ENCODE measurements at places on chromosomes 16 and 17. TPM values are rescaled to one million over a fixed set of nuclear protein-coding genes. Genes with fewer than 3 reads are reported as not detected.
A peak's percentile ranks its signal among the peaks of the same experiment; 100 is the strongest.

Gene KRTAP4-4
- not detected for total RNA-seq

Gene KRTAP16-1
- not detected for total RNA-seq

Gene DHRS7C
- not detected for total RNA-seq

Gene CLEC18A
- total RNA-seq: 1.1 TPM

Gene DLX4
- not detected for total RNA-seq

Gene PPP1R1B
- total RNA-seq: 329 TPM

Gene VMP1
- 227 TPM for total RNA-seq

DNA sequence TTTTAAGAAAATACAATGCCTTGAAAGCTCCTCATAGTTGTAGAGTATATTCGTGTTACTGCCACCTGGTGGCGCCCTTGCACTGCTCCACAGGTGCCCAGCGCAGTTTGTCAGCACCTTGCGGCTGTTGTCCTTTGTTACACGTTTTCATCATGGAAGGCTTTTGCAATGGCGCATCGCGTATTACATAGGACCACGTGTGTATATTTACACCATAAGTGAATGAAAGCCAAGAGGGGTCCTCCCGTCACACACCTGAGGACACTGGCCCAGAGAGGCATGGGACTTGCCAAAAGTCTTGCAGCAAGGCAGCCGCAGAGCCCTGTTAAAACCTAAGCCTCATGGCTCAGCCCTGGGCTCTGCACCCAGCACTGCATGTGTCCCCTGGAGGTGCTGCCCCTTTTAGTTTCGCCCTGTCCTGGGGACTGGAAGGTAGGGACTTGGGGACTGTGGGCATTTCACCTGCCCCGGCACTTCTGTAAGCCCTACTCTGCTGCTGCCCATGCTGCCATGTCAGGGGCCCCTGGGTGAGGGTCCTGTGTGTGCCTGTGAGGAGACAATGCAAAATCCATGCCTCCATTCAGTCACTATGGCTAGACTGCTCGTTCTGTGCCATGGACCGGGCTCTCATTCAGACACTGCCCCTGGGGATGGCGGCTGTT, 24.3 kb downstream of the POLR3E start:
- peak; percentile 80 for DNase-seq

- DNase-seq: no peak
Measured at GRCh38 chr17:55576237-55576995, 65.2 kb upstream of the SMIM36 start.

DNA sequence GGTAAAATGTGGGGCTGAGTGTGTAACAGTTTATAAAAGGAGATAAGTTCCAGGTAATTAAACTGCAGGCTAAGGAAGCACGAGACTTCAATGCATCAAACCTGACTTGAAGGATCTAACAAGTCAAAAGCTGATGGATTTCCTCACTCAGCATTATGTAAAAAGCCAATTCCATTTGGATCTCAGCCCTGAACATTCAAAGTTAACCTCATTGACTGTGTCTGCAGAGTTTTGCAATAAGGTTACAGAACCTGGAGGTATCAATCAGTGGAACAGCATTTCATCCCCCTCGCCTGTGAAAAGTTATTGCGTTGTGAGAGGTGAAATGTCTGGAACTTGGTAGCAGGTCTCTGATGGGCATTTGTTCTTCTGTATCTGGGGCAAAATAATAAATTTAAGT, 317.8 kb downstream of the GRIN2A start:
- no peak for DNase-seq

DNA sequence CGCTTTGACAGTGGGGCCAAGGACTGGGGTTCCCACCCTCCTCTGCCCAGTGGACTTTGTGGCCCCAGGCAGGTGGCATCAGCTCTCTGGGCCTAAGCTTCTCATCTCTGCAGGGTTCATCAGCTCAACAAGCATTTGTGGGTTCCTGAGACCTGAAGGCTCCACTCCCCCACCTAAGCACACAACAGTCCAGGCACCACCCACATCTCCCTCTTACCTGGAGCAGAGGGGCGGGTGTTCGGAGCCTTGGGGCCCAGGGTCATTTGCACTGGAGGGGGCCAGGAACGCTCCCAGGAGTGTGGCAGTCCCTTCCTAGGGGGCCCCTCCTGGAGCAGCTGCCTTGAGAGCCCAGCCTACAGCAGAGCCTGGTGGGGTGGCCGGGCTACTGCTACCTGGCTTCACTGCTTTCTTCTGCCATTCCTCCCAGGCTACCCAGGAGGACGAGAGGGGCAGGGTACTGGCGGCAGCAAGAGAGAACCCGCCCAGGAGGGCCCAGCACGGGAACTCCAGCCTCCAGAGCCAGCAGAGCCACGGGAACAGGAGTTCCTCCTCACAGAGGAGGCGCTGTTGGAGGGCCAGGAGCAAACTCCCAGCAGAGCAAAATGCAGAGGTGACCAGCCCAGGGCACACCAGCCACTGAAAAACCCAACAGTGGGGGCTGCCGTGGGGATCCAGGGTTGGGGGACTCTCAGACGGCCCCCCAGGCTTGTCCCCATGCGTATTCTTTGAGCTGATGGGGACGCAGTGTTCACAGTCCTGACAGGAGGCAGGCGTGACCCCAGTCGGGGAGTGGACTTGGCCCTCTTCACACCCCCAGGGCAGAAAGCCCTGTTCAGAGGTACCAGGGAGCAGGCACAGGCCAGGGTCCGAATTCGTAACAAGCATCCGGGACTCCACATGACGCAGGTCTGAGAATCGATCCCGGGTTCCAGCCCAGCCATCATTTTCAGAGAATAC, 35.1 kb upstream of the SLC38A10 start:
- DNase-seq: no peak

GRCh38 chr16:83994087-83994486, 26.0 kb downstream of the NECAB2 start:
- no peak for DNase-seq

DNA sequence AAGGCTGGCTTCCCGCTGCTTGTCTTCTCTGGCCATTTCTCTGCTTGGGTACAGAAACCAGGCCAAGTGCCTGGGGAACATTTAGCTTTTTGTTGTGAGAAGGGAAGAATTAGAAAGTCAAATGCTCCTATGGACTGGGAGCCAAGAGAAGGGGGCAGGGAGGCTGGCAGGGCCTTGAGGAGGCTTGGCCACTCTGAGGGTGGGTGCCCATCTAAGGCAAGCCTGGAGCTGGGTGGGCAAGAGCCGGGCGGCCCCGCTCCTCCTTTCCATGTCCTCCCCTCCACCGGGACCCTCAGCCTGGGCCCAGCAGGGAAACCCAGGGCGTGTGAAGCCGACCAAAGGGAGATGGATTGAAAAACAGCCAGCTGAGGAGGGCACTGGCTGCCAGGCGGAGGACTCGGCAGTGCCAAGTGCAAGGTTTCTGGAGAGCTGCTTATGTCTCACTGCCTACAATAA, 69.4 kb downstream of the NTN1 start:
- DNase-seq: peak; percentile 60

DNA sequence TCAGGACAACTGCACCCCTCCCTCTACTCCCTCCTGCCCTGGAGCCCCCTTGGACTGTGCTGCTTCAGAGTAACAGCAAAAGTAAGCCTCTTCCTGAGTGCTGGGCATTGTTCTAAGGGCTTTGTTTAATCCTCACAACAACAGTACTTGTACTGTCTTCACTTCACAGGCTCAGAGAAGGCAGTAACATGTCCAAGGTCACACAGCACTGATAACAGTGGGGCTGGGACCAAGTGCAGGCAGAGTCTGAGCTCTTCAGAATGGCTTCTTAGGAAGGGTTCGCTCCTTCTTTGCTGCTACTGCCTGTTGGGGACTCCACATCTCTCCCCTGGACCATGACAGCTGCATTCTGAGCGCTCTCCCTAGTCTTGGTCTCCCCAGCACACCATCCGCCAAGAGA, 24.6 kb downstream of the TMEM132E start:
- no peak for DNase-seq

DNA sequence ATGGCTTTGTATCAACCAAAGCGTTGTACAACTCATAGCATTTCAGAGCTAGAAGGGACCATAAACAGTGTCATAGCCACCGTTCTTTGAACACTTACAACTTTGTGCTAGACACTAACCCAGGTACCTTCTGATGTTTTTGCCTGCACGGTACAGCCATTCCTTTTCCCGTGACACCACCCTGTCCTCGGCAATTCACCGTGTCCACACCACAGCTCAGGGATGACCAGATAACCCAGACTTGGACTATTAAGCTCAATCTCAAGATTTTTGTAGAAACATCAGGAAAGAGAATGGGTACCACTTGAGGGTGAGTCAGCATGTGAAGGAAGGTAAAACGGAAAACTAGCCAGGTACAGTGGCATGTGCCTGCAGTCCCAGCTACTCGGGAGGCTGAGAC, 9.8 kb upstream of the CBFB start:
- no peak for DNase-seq

GRCh38 chr17:59327121-59327980, 4.1 kb upstream of the YPEL2 start:
- DNase-seq: no peak

DNA sequence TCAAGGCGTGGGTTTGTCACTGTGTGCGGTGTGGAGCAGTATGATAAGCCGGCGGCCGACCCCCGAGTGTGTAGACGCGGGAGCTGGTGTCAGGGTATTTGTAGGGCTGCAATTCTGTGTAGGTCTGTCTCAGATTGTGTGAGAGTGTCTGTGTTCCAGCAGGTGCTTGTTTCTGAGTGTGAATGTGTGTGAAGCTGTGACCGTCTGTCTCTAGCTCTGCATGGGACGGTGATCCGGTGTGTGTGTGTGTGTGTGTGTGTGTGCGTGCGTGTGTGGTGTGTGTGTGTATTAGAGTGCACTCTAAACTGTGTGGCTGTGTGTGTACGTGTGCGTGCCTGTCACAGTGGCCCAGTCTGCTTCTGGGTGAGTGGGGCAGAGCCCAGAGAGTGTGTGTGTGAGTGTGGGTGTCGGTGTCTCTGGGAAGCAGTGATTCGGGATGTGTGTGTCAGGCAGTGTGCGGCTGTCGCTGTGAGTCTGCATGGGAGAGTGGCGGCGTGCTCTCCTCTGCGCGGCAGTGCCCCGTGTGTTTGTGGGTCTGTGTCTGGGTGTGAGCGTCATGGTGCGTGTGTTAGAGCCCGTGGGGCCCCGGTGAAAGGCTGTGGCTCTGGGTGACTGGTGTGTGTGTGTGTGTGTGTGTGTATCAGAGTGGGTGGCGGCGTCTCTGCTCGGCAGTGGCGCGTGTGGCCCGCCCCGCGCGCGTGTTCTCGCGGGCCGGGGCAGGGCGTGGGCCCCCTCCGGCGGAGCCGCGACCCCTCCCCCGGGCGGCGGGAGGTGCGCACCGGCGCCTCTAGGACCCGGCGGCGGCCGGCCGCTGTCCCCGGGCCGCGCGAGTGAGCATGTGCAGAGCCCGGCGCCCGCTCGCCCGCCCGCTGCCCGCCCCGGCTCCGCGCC, at the start of gene WSCD1:
Gene WSCD1, plus strand, starts transcription at position 841 of the 891 bp plus-strand sequence. CDS start 10,280 bp downstream, outside the sequence.
- no peak for DNase-seq
